MG63 (cell line): ENCODE measurements at places on chromosomes 12 and 14.

DNA sequence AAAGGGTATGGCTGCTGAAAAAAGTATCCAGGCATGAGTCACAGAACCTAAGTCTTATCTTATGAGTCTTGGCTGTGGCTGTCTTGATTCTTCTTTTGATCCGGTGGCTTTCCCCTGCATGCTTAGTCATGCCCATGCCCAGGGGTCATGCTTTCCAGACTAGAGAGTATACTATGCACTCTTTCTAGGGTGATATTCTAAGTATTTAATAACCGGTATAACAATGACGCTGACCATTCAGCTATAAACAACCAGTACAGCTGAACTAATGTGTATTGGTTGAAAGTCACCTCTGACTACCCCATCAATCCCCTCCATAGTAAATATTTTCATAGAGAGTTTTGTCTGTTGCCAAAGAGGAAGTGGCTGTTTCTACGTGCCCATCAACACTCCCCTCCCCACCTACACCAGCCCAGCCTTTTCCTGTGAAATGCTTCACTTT is 34.7 kb upstream of the NRXN3 start:
- peak; percentile 40 for DNase-seq

GRCh38 chr12:7349418-7349817 is 45.5 kb downstream of the ACSM4 start:
- no peak for DNase-seq

DNA sequence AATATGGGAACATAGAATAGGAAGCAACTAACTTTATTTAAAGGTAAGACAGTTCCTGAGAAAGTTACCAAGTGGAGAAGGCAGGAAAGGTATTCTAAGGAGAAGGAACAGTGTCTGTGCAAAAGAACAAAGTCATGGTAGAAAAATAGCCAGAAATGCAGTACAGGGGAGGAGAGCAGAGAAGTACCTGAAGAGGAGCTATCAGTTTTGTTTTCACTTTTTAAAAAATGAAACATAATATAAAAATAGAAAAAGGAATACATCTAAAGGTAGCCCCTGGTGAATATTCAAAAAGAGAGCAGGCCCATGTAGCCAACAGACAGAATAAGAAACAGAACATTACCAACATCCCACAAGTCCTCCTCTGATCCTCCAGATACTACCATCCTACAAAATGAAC is 408.7 kb downstream of the ADAMTS20 start:
- DNase-seq: no peak

DNA sequence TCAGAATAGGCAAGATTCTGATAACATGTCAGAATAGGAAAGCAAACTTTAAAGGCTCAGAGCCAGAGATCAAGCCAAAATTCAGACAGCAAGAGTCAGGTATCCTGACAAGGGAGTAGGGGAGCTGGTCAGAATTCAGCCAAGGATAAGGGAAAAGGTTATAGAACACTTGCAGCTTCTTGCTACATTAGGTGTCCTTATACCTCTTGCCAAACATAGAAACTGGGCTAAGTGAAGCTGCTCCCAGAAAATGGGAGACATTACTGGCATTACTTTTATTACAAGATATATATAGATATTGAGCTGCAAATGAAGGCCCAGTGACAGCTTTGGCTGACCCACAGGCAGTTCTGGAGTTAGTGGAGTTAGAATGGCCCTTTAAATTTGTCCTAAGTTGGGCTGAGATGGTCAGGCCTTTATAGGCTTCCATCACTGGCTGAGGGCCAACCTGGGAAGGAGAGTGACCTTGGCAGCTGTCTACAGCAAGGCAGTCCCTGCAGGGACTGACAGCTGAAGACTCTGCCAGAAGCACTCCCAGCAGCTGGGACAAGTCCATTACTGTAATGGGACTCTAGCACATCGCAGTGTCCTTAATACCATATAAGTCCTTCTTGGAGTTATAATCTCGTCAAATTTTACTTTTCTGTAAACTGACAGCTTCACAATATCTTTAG is 83.0 kb downstream of the LRRC9 start:
- no peak for DNase-seq

DNA sequence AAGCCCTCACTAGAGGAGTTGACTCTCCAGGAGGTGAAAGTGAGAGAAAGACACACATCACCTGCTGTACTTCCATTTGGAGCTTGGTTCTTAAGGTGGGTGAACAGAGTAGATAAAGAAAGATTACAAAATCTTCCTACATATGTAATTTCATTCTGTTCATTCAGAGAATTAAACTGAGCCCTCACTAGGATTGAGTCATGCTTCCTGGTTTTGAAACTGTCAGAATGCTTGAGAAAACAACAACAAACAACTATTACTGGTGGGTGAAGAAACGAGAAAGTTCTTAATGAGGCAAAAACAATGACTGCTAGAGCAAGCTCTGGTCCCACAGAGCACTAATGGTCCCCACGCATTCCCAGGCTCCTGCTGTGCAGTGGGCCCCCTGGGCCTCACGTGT is 841.7 kb downstream of the VRK1 start:
- no peak for DNase-seq

DNA sequence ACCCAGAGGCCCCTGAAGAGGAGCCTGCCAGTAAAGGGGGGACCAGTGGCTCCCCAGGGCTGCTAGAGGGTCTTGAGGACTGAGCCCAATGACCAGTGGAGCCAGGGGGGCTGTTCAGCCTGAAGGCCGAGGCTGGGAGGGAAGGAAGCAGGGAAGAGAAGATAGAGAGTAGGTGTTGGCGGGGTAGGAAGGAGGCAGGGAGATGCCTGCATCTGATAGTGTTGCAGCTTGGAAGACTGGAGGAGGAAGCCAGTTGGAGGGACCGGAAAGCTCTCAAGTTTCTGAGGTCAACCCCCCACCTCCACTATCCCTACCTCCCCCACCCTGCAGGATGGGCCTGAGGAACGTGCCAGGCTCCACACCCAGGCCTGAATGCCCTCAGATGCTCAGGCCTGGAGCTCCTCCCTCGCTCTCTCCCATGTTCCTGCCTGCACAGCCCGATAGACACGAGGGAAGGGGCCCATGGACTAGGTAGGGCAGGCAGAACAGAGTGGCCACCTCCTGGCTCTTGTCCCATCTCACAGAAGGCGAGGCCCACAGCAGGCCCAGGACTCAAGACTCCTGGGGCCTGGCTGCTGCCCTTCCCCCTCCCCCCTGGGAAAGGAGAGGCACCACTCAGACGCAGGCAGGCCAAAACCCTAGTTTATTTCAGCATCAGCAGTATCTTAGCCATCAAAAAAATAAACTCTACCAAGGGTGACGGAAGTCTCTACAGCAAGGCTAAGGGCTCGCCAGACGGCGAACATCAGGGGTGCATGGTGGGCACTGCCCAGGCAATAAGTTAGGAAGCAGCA is 3.4 kb downstream of the CKB start:
- no peak for DNase-seq

- DNase-seq: no peak
These were observed 85.3 kb downstream of the LRRC74A start for GRCh38 chr14:76911473-76911872.

DNA sequence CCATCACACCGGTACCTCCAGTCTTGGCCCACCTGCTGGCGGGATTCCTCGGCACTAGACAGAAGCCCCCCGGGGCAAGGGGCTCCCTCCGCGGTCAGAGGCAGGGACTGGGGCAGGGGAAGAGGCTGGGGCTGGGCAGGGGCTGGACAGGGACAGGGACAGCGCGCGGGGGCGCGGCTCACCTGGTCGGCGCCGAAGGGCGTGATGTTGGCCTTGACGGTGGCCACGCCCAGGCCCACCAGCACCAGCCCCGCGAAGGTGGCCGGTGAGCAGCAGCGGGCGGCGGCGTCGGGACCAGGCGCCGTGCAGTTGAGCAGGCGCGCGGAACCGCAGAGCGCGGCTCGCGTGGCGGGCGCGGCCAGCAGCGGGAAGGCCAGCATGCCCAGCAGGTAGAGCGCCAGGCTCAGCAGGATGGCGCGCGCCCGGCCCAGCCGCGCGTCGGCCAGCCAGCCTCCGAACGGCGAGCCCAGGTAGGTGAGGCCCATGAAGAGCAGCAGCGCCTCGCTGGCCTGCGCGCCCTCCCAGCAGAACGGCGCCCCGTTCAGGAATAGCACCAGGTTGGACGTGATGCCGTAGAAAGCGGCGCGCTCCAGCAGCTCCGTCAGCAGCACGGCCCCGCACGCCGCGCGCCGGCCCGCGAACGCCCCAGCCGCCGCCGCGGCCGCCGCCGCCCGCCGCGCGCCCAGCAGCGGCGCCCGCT is 392 bp downstream of the SLC15A4 start:
- no peak for DNase-seq

DNA sequence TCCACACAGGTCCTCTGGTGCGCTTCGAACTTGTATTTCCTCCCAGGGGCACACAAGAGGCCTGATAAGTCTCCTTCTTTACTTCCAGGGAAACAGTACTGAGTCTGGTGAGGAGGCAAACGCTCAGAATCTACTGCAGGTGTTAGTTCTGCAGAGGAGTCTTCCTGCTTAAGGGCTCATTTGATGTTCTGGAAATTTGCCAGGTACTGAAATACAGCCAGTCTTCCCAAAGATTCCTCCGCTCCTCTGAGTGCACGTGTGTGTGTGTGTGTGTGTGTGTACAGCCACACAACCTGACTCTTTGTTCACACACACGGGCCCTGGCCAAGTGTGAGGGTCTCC is 92.0 kb downstream of the FBXL14 start:
- no peak for DNase-seq

- DNase-seq: no peak
These were observed 1.6 kb upstream of the NFATC4 start for GRCh38 chr14:24366413-24366720.

DNA sequence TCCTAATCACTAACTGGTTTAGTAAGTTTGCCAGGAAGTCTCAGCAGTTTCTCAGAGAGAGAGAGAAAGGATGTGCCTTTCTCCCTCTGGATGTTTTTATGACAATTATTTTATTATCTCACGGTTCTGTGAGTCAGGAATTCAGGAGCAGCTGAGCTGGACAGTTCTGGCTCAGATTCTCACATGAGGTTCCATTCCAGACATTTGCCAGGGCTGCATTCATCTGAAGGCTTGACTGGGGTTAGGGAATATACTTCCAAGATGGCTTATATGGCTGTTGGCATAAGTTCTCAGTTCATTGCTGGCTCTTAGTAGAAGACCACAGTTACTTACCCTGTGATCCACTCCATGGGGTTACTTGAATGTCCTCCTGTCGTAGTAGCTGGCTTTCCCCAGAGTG is 101.2 kb upstream of the ATF7IP start:
- DNase-seq: no peak

GRCh38 chr12:14773685-14774073 is 29.6 kb downstream of the WBP11 start:
- no peak for DNase-seq

DNA sequence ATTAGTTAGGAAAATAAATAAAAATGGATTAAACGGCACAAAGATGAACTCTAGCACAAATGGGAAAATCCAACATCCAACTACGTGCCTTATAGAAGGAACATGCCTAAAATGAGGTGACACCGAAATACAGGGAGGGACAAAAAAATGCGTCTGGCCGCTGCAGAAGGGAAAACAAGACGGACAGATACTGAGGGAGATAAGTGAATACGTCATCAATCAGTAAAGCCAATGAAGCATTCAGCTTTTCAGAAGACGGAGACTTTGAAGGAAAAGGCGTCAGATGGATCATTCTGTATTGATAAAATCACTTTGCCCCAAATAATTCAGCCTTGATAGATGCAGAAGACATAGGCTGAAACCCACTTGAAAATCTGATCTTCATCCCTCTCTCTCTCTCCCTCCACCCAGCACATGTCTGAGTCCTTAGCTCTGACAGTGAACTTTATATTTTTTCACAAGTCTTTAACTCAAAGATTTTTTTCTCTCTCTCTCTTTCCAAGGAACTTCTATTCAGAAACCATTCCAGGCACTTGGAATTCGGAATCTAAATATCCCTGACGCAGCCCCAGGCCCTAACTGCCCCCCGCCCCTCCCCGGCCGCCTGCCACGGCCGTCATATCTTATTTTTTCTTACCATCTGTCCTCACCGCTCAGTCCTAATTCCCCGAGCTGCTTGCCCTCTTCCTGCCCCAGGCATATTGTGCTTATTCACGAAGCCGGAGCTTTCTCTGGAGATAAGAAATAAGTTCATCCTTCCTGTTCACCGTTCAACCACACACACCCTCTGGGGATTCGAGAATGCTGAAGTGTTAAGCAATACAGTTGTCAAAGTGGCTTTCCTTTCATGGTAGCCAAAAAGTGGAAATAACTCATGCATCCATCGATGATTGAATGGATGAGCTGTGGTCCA is 35.5 kb upstream of the RFLNA start:
- DNase-seq: no peak

- DNase-seq: no peak
These were observed 92.0 kb downstream of the TBX5 start for GRCh38 chr12:114313910-114314309.

- DNase-seq: no peak
These were observed 27.1 kb upstream of the PCNX4 start for GRCh38 chr14:60064491-60065072.

DNA sequence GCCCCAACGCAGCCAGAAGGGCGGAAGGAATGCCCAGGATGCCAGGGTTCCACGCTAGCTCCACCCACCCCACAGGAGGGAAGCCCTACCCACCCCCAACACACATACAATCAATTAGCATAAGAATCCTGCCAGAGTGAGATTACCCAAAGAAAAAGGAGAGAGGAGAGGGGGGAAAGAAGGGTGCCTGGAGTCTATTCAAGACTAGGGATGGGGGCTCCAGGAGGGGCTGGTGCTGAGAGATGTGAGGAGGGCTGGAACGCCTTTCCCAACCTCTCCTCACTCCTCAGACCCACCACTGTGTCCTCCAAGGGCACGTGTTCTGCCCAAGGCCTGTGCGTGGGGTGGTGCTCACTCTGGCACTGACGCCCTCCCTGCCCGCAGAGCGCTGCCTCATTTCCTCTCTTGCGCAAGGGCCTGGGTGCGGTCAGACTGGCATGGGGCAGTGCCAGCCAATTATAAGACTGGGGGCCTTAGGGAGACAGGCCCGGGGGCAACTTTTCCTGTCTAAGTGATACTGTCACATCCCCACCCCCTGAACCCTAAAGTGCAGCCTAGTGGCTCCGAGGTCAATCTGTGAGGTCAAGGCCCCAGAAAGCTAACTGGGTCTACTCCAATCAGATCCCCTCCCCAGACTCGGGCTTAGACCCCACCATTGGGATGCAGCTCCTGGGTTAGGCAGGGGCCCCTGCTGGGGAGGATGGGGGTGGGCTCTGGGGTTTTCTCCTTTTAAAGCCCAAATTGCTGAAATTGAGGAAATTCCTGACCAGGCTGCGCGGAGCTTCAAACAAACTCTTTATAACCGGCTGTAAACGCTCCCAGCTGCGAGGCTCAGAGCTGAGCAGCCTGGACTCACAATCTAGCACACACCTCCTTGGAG is 10.2 kb upstream of the ITGB7 start:
- DNase-seq: peak; percentile 78

- no peak for DNase-seq
These were observed 3.2 kb downstream of the DUSP6 start for GRCh38 chr12:89348894-89349699.

DNA sequence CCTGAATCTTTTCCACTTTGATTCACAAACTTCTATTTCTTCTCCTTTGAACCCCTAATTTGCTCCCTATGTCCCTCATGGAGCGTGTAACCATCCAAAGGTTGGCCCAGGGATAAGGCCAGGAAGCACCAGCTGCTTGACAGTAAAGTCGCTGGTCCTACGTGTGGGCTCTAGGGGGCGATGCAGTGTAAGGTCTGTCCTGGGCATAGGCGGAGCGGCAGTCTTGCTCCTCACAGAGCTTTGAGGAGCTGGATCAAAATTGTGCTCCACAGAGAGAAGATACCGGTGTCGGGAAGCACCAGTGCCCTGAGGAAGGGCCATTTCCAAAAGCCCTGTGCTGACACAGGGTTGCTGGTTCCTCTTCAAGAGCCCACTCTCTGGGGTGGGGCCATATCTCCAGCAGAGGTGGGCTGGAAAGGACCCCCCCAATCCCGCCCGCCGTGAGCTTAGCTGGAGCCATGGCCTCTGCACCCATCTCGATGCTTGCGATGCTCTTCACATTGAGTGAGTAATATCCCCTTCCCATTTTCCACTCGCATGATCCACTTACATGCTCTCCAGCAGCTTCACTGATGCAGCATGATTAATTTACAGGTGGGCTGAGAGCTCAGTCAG is 49.9 kb upstream of the OR4E1 start:
- DNase-seq: peak; percentile 11
